ENCODE measurements at places on chromosomes 4 and X.

GRCh38 chr4:75028196-75028854 is 95.4 kb downstream of the PARM1 start:
- DNase-seq: no peak

GRCh38 chr4:29319663-29320340 is 1400.4 kb upstream of the PCDH7 start:
- DNase-seq: no peak

GRCh38 chr4:8414377-8414776 is 26.1 kb downstream of the ACOX3 start:
- DNase-seq: no peak

GRCh38 chr4:26076000-26076587 is 162.1 kb downstream of the SMIM20 start:
- no peak for DNase-seq

- no peak for DNase-seq
Observed at GRCh38 chr4:38235354-38235753, 275.2 kb downstream of the PTTG2 start.

All from naive thymus-derived CD8-positive, alpha-beta T cell (primary cell).